ELF-1 (cell line): ENCODE measurements at places on chromosomes 5 and 9.

DNA sequence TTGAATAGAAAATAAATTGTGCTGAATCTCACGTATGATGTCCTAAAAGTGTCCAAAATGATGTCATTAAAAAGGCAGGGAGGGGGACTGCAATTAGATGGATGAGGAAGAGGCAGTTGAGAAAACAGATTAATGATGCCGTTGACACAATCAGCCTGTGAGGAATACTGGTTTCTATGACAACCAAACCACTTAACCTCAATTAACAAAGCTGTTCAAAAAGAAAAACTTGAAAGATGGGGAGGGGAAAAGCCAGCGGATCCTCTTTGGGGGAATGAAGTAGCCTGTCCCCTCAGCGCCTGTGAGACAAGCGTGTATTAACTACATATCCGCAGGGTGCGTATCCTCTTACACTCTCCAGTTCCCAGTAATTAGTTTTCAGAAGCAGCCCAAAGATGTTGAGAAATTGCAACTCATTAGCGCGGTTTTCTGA is 160.7 kb downstream of the TTC39B start:
- no peak for DNase-seq

DNA sequence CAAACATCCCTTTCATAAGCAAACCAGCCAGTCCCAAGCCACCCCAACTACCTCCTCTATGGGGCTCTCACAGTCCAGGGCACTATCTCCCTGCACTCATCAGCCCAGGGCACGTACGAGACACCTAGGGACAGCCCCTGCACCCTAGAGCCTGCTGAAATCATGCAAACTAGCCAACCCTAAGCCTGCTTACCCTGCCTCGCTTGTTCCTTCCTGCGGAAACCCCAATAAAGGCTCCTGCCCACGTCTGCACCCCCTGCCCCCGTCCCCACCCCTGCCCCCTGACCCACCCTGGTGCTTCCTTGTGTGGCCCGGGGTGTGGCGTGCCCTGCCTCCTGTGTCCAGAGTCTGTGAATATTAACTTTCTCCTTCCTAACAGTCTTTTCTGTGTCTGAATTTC is 135.9 kb downstream of the GADD45G start:
- DNase-seq = no peak

- no peak for DNase-seq
These were observed 892.1 kb downstream of the TLE1 start for GRCh38 chr9:80797101-80797829.

GRCh38 chr5:162384225-162384624 is 316.7 kb downstream of the GABRG2 start:
- DNase-seq = no peak
